AG04449 (cell line): ENCODE measurements at places on chromosomes 5 and 9.

- DNase-seq, result no peak
Observed at GRCh38 chr5:150353032-150353675, 4.3 kb upstream of the TCOF1 start.

GRCh38 chr9:20292002-20292401, 330.3 kb downstream of the MLLT3 start:
- DNase-seq, result no peak

DNA sequence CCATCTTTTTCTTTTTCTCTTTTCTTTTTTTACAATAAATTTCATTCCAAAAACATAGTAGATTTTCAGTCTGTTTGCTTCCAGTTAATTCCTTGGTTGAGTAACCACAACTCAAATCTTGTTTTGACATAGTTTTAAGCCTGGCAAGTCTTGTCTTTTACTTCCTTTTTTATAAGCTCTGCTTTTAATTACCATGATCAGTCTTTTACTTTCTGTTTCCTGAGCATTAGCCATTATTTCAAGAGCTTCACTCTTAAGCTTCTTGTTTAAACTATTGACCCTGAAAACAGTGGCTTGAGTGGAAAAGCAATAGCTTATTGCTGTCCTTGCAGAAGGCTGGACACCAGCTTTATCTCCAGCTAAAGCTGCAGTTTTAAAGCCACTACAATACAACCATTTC, 1363.3 kb downstream of the MAT2B start:
- no peak for DNase-seq

DNA sequence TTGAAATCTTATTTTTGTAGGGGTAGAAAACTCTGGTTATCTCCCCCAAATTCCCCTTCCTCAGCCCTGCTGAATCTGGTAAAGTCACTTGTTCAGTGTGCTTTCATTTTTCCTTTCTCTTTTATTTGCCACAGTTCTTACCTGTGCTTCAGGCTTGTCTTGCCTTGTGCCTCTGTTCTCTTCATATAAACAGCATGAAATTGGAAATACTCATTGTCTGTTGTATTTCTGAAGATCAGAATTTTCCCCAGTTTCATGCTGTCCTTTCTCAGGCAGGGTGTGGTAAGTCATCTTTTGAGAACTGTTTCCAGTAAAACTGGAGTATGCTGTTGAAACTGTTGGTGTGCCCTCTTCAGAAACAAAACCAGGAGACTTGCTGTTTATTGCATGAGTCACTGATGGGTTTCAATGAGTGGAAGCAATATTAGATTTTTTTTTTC, 7.0 kb downstream of the PAM start:
- DNase-seq, result peak; percentile 12

- no peak for DNase-seq
Observed at GRCh38 chr9:115401756-115402327, 283.9 kb upstream of the TNC start.

DNA sequence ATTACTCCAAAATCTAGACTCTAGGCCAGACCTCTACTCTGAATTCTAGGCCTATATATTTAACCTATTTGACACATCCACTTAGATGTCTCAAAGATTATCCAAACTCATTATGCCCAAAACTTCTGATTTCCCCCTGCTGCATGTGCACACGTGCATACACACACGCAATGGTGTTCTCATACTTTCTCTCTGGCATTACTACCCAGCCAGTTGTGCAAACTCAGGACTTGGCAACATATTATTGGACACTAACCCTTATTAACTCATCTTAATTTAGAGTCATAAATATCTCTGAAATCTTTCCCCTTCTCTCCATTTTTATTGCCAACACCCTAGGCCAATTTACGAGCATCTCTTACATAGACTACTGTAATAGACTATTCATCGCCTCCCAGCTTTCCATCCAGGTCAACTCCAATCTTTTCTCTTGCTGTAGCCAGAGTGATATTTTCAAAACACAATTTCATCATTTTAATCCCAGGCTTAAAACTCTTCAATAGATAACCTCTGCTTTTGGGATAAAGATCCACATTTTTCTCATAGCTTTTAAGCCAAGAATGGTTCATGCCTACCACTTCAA, 141.2 kb upstream of the VLDLR start:
- DNase-seq, result no peak

GRCh38 chr9:112380102-112380824, at the start of gene HSDL2:
TSS of gene HSDL2 (plus strand) at chr9:112380108. CDS start at chr9:112380164, 56 bp downstream.
- no peak for DNase-seq

DNA sequence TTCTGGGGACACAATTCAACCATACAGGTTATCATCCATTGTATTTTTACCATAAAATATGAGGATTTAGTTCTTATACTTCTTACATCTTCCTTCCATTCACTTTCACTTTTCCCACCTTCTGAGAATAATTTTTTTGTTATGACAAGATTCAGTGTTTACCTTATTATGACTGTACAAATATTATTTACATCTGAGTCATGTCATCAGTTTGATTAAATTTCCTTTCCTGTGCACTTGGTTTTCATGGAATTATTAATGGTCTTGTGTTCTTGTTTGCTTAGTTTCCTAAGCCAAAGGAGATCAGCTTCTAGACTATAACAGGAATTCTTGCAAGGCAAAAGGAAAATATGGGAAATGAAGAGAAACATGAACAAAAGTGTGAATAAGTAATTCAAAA, 366.5 kb downstream of the TMEM38B start:
- no peak for DNase-seq

GRCh38 chr5:91401175-91401574, 18.1 kb upstream of the ARRDC3 start:
- DNase-seq, result no peak
